ENCODE measurements at places on chromosomes 7 and 10. TPM values are rescaled to one million over a fixed set of nuclear protein-coding genes. Genes with fewer than 3 reads are reported as not detected.

DNA sequence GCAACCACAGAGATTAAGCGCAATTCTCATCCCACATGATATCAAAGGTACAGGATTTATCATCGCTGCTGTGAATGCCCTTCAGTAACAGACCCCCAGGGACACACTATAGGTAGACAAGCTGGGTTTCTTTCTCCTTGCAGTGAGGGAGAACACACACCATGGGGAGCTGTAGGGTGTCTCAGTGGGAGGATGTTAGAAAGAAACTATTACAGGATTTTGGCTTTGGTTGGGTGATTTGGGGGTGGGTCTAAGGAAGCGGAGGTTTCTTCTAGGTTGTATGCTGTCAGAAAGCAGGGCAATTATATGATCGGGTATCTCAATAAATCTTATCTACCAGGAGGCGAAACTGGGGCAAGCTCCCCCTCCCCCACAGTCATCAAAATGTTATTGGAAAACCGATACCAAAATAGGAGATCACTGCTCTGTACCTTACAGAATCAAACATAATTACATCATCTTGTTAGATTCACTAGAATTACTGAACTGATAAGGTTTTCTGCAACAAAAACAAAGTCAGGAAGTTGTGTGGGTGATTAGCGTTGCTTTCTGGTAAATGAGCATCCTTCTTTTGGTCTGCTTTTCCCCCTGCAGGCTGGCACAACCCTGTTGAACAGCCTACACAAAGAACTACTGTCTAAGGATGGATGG is 209.7 kb downstream of the TEX36 start:
- DNase-seq = no peak

LRMDA gene
- 11.7 TPM for total RNA-seq

GRCh38 chr7:104883248-104883717 is 130.7 kb upstream of the KMT2E start:
- no peak for DNase-seq

FAM24B gene
- total RNA-seq = 5.3 TPM
